Nephron progenitor cell (in vitro differentiated cells): ENCODE measurements at places on chromosomes 6 and 20.

DNA sequence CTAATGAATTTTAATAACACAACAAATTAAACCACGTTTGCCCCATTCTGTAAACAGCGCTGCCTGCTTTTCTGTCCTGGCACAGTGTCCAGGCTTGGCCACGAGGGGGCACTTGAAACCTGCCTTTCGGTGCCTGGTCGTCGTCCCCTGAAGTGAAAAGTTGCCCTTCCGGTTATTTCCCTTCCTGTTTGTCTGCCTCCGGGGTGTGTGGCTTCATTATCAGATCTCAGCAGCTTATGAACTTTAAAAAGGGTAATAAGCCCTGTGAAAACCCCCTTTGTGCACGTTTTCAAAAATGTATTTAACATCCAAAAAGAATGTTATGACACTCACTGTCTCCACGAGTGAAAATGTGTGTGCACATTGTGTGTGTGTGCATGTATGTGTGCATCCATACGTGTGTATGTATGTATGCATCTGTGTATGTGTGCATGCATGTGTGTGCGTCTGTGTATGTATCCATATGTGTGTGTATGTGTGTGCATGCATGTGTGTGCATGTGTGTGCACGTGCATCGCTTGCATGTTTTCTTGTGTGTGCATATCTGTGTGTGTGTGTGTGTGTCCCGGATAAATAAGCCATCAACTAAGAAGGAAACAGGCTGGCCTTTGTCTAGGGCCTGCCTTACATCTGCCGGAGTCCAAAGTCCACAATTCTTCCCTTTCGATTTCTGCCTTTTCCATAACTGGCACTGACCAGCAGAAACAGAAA, 358.4 kb downstream of the THBS2 start:
- peak; percentile 84 for DNase-seq

DNA sequence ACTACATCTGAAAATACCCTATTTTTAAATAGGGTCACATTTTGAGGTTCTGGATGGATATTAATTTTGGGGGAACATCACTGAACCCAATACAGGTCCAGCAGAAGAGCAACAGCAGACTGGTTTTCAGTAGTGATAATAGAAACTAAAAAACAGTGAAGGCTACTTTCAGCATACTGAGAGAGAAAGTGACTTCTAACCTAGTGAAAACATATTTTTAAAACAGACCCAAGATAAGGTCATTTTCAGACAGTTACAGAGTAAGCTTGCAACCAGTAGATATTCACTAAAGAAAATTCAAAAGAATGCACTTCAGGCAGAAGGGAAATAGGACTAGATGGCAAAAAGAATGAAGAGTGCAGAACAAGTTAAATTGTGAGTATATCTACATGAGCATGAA, 42.0 kb upstream of the TMEM244 start:
- DNase-seq = no peak

- DNase-seq = no peak
These were observed 17.8 kb downstream of the MAP3K5 start for GRCh38 chr6:136774228-136775041.

DNA sequence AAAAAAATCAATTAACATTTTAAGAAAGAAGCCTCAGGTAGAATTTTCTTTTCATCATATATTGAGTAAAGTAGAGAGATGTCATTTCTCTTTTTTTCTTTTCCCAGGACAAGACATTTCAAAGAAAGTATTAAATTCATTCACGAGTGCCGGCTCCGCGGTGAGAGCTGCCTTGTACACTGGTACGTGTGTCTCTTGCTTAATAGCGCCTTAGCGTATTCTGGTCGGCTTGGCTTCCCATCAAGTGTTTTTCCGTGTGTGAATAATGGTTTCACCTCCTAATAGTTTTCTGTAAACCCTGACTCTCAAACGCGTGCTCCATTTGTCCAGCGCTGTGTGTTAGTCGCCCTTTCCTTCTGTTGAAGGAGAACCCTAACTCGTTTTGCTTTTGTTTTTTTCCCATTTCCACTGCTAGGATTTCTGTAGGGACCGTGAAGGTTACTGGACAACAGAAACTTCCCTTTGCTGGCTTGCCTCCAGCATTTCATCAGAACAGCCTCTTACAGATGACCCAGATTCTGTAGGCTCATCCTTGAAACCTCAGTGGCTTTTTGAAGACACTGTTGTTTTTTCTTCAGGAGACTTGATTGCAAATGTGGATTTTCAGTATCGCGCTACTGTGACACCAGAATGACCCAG, 45.7 kb upstream of the IRF4 start:
- DNase-seq = no peak

DNA sequence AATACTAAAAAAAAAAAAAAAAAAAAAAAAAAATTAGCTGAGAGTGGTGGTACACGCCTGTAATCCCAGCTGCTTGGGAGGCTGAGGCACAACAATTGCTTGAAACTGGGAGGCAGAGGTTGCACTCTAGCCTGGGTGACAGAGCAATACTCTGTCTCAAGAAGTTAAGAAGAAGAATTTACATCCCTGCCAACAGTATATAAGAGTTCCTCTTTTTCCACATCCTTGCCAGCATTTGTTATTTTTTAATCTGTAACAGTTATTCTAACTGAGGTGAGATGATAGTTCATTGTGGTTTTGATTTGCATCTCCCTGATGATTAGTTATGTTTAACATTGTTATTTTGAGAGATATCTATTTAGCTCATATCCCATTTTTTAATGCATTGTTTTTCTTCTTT, 20.3 kb upstream of the DYNLRB1 start:
- no peak for DNase-seq
